Muscle of back (tissue), 13 donors: ENCODE measurements at places on chromosomes 12 and 14. TPM values are rescaled to one million over a fixed set of nuclear protein-coding genes. Genes with fewer than 3 reads are reported as not detected.

- no peak for DNase-seq
Observed at GRCh38 chr12:65585648-65586602, 238.4 kb upstream of the HMGA2 start.

DNA sequence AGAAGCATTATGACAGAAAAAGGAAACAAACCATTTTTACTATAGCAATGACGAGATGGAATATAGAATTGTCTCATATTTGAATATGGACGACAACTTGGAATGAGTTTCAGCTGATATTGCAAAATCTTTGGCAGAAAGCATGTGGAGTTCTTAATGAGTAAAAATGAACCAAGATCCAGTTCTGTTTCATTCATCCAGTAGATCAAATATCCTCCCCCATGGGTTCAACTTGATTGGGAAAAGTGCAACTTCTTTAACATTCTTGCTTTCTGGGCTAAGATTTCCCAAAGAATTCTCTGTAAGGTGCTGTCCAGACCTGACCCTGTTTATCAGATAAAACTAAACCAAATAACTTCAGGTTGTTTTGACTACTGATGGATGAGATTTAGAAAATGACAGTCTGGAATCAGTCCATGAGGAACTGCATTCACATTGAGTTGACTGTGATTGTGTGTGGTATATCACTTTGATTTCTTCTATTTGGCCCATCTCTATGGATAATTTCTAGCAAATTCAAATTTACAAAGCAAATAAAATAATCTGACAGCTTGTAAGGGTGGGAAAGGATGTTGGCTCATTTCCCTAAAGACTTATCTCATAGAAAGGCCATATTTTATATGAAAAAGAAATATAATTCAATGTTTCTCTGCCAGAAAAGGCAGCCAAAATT is 267.4 kb downstream of the ADAMTS20 start:
- DNase-seq, result peak; percentile 41

GRCh38 chr12:56007564-56008559 is 10.8 kb downstream of the SUOX start:
- peak; percentile 40 for DNase-seq

The IFI27 gene
- polyA plus RNA-seq, result 4.6 TPM

DNA sequence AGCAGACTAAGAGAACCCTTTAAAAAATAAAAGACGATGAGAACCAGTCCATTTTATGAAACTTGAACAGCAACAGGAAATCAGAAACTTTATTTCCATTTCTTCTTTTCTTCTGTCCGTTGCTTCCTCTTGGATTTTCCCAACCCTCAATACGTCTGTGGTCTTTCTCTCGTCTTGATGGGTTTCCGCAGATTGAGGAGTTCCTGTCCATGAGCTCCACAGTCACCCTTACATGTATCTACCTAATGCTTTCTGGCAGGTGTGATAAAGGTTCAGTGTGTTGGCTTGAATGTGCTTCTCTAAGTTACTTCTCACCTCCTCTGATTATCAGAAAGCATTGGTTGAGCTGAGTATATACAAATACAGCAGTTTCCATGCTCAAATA is 110.0 kb downstream of the ETV6 start:
- DNase-seq, result no peak

- no peak for DNase-seq
Observed at GRCh38 chr14:104895786-104896661, 28.7 kb upstream of the PLD4 start.

The KRT86 gene
- polyA plus RNA-seq, result 0.30 TPM
